ENCODE measurements at places on chromosomes 2 and 18.

- no peak for DNase-seq
These were observed 23.6 kb upstream of the NEB start for GRCh38 chr2:151757861-151758260.

DNA sequence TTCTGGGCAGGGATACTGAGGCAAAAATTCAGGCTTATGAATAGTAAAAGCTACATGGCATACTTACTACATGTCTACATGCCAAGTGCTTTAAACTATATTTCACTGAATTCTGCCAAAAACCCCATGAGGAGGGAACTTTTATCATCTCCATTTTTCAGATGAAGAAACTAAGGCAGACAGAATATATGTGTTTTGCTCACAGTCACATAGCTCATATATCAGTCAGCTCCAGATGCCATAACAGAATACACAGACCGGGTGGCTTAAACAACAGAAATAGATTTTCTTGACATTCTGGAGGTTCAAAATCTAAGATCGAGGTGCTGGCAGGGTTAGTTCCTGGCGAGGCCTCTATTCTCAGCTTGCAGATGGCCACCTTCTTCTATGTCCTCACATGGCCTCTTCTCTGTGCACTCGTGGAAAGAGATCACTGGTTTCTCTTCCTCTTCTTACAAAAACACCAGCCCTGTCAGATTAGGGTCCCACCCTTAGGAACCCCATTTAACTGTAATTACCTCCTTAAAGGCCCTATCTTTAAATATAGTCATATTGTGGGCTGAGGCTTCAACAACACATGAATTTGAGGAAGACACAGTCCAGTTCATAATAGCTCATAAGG is 27.1 kb upstream of the CREB1 start:
- DNase-seq: no peak

- no peak for DNase-seq
These were observed 75.0 kb upstream of the MSTN start for GRCh38 chr2:190137561-190137960.

- no peak for DNase-seq
These were observed 95.1 kb downstream of the ALPK2 start for GRCh38 chr18:58533766-58534165.

DNA sequence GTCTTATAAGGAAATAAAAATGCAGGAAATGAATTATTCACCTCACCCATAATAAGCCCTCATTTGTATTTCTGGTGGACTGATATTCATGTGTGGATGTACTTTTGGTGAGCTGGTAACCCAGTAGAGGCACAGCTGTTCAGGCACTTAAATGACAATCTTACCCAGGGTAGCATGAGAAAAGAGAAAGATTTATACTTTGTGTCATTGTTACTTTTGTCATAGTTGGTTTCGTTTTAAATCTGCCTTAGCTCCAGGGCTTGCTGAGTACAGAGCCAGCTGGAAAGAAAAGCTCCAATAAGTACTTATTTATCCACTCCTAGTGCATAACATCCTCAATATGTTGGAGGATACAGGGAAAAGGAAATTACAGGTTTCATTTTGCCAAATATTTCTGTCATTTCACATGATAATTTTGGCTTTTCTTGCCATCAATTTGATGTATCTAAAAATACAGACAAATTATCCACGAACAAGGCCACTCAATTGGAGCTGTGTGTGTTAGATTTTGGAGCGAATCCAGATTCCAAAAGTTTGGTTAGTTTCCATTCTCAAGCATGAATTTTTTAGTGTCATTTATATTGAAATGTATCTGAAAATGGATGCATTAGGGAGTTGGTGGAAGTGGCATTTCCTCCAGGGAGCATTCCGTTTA is 1276.1 kb upstream of the FAM98A start:
- DNase-seq: no peak

DNA sequence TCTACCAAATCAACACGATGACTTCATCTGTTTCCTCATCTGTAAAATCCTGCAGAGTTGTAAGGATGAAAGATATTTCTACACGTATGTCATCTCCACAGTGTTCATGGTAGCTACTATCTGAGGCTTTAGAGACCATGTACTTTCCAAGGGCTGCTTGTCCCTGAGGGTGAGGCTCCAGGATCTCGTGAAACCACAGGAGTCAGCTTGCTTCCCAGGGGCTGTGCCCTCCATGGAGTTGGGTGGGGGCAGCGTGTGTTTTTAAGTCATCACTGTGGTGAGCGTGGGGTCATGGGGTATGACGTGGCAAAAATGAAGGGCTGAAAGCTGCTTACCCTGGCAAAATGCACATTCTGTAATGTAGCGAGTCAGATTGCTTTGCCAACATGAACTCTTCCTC is 81.6 kb downstream of the ASAP2 start:
- DNase-seq: no peak

- DNase-seq: no peak
These were observed at the start of gene LYPD6B for GRCh38 chr2:149038442-149039212. Gene LYPD6B (plus strand): TSS chr2:149038699. CDS start chr2:149130949, 92,250 bp downstream.
